ENCODE measurements at places on chromosomes 1 and 21.

DNA sequence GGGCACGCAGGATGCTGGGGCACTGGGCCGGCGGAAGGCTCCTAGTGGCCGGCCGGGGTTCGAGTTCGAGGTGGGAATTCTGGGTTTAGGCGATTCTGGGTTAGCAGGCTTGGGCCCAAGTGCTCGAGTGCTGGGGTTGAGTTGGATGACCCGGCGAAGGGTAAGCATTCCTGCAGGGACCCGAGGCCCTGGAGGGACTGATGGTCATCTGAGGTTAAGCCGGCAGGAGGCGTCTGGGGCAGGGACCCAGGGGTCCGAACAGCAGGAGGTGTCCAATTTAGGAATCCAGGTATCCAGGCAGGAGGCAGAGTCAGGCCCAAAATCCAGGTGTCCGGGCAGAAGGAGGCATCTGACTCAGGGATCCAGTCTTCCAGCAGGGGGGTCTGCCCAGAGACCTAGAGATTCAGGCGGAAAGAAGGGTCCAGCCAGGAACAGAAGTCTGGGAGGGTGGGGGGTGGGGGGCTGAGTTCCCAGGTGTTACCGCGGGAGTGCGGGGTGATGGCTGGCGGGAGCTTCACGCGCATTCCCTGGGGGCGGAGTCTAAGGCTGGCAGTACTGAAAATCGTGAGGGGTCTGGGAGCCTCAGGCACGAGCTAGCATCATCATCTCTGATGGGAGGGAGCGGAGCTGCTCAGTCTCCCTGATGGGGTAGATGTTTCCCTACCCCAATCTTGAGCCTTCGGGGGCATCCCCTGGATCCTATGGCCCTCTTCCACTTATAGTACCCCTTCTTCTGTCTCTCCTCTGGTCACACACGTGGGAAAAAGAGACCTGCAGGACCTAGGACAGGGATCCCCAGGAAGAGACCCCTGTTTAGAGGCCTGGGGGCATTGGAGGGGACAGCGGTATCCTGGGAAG lies 585 bp downstream of the GPR3 start:
- no peak for DNase-seq

DNA sequence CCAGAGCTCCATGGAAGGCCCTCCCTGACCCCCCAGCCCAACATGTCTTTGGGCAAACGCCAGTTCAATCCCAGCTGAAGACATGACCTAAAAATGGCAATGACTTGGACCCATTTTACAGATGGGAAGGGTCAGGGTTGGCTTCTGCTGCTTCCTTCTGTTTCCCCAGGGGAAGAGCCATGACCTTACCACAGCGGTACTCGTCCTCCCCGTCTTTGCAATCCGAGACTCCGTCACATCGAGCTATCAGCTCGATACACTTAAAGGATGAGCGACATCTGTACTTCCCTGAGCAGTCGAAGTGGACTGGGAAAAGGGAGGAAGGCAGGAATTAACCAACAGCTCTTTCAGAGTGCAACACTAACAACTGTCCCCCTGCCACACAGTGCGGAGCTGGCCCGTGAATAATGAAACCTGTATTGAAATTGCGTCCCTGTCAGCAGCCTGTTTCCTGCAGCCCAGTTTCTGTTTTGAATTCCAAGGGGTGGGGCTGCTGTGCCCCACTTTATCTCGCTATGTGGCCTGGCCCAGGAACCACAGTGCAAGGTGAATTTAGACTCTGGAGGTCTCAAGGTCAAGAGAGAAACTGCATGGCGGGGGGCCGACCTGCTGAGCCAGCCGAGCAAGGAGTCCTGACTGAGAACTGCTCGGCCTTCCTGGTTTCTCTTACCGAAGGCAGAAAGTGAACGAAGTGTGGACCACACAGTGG lies 7.0 kb downstream of the TMPRSS3 start:
- DNase-seq = no peak

DNA sequence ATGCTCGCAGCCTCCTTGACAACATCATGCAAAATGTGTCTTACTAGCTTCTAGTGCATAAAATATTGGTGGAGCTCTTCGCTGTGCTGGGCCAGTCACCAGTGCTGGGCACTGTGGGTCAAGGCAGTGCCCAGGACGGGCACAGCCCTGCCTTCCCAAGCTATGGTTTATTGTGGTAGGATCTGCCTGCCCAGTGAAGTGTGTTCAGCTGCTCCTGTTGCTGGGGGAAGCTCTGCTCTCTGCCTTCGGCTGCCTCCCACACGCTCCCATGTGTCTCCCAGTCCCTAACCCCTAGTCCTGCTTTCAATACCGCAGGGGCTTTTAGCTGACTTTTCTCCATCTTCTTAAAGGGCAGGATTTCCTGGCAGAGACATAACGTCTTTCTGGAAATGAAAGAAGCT lies 15.7 kb downstream of the EPHX1 start:
- DNase-seq = no peak

DNA sequence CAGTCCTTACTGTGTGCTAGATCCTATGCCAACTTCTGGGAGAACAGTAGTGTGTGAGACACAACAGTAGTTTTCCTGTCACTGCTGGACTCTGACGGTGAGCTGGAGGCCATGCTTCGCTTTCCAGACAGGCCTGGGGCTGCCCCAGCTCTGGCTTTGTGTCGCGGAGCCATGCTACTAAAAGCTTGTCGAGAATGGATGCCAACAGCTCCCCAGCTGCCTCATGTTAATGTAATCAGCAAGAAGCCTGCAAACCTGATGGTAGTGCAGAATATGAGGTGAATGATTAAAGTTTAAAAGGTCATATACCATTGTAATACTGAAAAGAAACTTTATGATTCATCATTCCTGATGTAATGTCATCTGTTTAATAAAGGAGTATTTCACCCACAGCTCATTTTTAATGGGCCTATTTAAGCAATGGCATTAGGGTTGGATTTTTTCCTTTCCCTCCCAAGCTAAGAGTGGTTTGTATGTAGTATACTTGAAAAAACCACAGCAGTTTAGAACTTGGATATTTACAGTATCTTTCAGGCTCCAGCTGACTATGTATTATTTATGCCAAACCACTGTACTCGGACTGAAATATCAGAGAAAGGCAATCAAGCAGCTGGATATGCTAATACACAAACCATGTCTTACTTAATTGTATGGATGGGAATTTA lies 343.0 kb downstream of the NUF2 start:
- no peak for DNase-seq

- DNase-seq = no peak
Observed at GRCh38 chr1:59979666-59980065, 53.1 kb upstream of the CYP2J2 start.

- DNase-seq = no peak
Observed at GRCh38 chr1:229999004-229999670, 67.9 kb upstream of the GALNT2 start.

DNA sequence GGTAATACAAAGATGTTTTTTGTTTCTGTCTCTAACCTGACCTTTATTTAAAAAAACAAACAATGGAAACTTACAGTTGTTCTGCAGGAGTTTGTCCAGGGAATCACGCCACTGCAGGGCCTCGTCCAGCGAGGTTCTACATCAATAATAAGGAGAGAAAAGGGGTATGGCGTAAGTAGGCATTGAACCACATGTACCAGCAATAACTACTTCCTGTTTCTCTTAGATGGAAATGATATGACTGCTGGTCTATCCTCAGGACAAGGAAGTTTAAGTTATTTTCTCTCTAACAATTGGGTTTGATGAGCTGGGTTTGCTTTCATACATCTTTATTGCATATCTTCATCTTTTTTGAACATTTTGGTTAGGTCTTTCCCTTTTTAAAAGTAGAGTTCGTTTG lies 40.9 kb downstream of the RGS5 start:
- no peak for DNase-seq

GRCh38 chr1:15120251-15120945 lies 33.1 kb upstream of the TMEM51 start:
- no peak for DNase-seq

DNA sequence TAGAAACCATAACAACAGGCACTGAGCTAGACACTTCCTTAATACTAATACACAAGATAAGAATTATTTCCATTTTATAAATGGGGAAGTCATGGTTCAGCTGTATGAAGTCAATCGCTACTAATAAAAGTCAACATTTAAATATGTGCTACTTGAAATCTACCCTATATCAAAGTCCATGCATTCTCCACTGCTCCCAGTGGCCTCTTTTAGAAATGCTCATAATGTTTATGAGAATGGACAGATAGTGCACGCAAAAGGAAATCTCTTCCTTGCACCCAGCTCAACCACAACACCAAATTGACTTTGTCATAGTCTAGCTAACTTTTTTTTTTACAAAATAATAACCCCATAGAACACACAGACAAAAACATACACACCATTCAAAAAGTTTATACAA lies 281.7 kb upstream of the CXADR start:
- no peak for DNase-seq

GRCh38 chr1:157407917-157408525 lies 144.3 kb downstream of the FCRL5 start:
- DNase-seq = no peak

GRCh38 chr1:25817840-25818501 lies 1.8 kb upstream of the MTFR1L start:
- no peak for DNase-seq

DNA sequence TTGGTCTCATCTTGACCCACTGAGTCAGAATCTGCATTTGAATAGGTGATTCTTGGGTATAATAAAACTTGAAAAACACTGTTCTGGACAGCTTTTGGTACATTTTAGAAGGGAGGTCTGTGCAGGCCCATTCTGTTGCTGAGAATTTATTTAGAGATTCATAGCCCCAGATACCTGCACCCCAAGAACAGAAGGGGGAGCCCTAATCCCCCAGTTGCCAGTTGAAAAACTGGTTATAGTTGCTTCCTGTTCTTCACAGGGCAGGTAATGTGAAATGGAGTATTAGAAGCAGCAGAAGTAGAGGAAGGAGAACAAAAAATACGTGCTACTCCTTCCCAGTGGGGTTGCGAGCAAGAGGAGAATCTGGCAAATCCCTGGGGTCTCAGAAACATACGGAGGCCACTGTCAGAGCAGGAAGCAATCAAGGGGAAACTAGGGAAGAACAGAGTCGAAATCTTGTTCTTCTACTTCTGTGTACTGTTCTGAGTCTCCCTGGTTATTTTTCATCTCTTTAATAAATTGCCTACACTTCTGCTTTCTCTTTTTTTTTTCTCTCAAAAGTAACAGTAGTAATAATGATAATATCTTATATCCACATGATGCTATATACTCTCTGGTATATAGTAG lies 4.6 kb upstream of the CLCA2 start:
- peak; percentile 53 for DNase-seq

DNA sequence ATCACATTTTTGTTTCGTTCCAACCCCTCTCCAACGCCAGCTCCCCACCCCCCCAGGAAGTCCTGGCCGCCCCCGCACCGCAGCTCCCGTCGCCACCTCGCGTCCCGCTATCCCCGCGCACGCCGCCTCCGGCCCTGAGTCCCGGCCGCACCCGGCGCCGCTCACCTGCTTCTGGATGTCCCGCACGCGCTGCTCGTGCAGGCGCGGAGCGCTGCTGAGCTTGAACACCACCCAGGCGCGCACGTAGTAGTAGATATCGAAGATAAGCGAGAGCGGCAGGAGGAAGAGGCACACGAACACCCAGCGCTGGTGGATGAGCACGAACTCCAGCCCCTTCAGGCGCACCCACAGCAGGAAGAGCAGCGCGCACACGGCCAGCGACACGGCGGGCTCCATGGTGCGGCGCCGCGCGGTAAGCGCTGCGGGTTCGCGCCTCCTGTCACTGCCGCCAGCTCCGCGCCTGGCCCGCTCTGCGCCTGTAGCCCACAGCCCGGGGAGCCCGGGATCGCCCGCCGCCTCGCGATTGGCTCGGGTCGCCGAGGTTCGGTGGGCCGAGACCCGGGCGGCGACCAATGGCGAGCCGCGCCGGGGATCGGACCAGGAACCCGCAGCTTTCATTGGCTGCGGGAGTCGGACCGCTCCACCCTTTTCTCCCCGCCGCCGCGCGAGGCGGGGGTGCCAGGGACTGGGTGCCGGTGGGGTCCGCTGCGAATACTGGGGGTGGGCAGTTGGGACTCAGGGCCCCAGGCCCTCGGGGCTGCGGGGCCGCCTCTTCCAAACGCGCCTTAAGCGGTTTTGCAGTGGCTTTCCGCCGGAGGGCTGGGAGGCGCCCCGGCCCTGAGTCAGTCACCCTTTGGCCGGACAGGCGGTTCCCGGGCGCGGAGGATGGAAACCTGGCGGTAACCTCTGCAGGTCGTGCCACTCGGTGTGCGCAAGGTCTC lies at the start of gene DHCR24:
Gene DHCR24 (minus strand): TSS at position 472 of the 941 bp plus-strand sequence. CDS start 76 bp downstream, at position 396.
- peak; percentile 69 for DNase-seq

- DNase-seq = no peak
Observed at GRCh38 chr1:246435421-246436041, 71.5 kb downstream of the SMYD3 start.

DNA sequence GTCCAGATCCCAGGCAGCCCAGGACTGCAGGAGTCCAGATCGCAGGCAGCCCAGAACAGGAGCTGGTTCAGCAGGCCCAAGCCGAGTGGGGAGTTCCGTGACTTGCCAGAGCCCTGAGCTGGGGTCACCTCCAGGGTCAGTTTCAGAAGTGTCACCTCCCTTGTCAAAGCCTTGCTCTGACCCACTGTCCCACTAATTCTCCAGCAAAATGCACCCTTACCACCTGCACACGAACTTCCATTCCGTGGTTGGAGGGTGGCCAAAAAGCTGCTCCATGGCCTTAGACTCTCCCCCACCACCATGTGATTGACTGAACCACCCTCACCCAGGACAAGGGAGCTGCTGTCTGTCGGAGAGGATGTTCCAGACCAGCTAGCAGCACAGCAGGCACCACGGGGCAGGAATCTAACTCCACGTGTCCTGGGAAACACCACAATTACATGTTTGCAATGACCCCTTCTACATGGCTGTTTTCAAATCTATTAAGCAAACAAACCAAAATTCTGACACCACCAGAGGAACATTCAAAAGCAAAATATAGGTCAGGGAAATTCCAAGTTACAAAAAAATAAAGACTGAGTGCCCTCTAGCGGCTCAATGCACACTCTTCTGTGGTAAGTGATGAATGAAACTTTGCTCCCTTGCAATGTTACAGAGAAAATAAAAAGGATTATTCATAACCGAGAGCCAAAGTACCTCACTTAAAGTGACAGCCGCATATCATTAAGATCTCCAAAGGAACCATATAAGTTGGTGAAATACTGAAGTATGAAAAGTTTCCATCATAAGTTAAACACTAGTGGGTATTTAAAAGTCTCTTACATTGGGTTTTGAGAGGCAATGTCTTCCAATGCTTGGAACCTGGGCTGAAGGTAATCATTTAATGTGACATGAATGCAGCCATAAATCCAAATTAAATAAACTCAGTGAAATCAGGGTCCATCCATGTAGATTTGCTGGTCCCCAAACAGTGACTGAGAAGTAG lies 76.3 kb downstream of the NPHP4 start:
- no peak for DNase-seq

DNA sequence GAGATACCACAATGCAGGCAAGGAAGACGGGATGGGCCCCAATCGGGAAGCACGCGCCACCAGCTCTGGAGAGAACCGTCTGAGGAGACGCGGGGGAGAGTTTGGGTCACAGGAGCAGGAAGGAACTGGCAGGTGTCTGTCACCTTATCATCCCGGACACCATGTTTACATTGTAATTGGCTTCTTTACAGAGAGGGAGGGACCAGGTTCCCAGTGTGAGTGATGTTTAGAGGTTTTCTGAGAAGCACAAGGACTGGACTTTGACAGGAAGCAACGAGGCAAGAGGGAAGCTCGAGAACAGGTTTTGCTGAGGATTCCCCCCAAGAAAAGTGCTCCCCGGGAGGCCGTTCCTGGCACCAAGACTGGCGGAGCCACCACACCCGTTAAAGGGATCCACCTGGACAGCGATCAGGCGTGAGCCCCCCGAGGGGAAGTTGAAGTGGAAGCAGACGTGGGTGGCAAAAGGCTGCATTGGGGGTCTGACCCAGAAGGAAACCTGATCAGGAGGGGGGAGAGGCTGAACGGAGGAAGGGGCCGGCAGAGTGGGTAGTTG lies 957 bp downstream of the EPS15 start:
- peak; percentile 40 for DNase-seq
